Hypothalamus (tissue), 51 donors: ENCODE measurements at places on chromosomes 7 and 10.

- DNase-seq, result no peak
These were observed 51.3 kb downstream of the PRTFDC1 start for GRCh38 chr10:24900888-24901685.

DNA sequence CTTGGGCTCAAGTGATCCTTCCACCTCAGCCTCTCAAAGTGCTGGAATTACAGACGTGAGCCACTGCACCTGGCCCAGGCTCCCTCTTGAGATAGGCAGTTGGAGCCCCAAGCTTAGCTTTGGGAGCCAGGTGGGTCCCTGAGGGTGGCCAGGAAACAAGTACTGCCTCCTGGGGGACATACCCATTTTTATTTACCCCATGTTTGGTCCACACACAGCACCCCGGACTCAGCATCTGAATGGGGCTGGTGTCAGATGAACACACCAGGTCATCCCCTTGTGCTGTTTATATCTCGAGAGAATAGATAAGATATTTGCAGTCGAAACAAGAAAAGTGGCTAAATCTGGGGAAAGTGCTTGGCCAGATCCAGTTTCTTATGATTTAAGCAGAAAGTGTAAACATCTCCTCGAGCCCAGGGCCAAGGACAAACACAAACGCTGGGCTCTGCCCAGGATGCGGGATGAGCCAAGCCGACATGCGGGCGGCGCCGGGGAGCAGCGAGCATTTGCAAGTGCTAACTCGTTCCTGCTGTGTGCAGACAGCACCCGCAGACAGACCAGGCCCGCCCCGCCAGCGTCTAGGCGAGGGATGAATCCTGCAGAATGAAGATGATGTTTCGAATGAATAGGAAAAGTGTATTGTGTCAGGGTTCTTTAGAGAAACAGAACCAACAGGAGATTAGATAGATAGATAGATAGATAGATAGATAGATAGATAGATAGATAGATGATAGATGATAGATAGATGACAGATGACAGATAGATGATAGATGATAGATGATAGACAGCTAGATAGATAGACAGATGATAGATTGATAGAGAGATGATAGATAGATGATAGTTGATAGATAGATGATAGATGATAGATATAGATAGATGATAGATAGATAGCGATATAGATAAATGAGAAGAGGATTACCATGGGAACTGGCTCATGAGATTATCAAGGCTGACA is 44.4 kb upstream of the OCM2 start:
- no peak for DNase-seq

GRCh38 chr7:1254281-1255079 is 21.8 kb downstream of the UNCX start:
- no peak for DNase-seq

DNA sequence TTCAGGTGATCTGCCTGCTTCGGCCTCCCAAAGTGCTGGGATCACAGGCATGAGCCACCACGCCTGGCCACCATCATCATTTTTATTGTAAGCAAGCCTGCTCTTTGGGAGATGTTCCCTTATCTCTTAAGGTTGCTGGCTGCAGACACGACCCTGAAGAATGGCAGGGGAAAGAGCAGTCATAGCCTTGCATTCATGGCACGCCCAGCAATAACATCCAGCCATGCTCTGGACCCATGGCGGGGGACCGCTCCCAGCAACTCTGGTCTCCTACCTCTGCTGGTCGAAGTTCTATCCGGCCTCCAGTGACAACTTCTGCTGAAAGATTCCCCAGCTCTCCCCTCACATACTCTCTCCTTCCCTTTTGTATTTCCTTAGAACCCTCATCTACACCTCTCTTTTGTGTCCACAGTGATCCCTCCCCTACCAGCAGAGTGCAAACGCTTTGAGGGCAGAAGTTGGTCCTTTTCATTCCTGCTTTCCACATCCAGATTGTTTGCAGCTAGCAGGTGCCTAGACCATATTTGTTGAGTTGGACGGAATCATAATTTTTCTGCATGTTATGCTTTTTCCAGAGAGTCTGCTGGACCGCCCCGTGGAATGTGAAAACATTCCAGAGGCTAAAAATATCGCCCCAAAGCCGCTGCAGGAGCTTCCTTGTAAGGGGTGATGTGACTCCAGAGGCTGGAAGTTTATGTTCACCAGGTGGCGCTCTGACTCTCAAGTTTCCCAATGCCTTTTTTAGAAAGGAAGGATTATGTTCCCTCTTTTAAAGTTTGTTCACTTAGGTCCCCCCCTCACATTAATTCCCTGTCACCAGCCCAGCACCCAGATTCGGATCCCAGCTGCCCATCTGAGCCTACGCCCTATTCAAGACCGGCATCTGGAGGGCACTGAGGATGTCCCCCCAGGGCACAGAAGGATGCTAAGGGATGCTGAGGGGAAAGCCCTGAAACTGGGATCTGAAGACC is 4.3 kb upstream of the MARVELD1 start:
- no peak for DNase-seq

DNA sequence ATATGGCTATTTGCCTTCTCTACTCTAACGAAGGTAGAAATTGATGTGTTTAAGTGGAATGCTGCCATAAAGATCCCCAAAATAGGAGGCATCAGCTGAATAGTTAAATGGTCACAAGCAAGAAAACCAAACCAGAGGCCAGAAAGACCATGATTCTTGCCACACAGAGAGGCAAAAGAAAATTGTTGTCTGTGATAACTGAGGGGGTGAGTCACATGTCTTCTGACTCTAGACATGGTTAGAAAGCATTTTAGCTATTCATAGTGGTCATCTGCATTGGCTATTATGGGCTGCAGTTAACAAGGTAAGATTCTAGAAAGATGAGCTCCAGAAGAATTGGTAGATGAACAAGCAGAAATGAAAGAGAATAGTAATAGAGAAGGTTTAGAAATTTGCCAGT is 361.4 kb upstream of the NPSR1 start:
- no peak for DNase-seq

GRCh38 chr10:76881477-76882220 is 756.0 kb downstream of the KCNMA1 start:
- no peak for DNase-seq

- no peak for DNase-seq
These were observed 200.8 kb downstream of the ADRA2A start for GRCh38 chr10:111277661-111278060.

DNA sequence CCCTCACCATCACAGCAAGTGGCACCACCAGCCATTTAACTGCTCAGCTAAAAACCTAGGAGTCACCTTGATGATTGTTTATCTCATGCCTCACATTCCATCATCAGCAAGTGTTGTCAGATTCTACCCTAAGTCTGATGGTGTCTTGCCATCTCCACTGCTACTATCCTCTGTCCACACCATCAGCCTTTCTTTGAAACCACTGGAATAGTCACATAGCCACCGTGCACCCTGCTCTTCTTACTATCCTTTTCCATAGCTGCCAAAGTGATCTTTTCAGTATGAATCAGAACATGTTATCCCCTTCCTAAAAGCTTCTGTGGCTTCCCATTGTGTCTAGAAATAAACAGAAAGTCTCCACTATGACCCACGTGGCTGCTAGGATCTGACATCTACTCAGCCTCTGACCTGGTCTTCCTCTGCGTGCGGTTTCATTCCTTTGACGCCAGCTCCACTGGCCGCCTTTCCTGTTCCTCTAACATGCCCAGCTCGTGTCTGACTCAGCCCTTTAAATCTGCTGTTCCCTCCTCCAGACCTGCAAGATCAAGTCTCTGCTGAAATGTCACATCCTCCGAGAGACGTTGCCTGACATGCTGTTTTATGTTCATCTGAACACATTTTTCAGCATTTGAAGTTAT is 16.5 kb upstream of the CHN2 start:
- DNase-seq, result no peak

DNA sequence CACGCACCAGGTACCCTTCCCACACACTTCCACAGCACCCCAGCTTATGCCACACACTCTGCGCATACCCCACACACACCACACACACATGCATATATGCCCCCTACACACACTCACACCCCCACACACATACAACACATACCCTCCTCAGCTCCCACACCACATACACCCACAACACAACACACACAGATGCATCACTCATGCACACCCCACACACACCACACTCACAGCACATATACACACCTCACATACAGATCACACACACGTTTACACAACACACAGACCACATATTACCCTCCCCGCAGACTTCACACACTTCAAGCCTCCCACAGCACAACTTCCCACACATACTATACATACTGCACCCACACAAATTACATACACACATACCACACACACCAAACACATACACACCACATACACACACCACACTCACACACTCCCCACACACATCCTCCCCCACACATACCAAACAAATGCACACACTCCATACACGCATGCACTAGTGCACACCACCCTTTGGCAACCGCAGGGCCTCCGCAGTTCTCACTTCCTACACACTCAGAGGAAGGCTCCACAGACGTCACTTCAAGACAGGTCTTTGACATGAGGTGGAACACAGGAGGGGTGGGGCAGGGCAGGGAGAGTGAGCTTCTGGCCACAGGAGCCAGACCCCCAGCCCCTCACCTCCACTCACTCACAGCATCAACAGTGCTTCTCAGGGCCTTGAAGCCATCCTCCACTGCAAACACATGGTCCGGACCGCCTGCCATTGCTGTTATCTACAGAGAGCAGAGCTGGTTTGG is 18.5 kb upstream of the ANTXRL start:
- no peak for DNase-seq

- DNase-seq, result no peak
These were observed 343.7 kb downstream of the RPS24 start for GRCh38 chr10:78377356-78377755.

- no peak for DNase-seq
These were observed 1.1 kb downstream of the FUOM start for GRCh38 chr10:133356549-133357284.

DNA sequence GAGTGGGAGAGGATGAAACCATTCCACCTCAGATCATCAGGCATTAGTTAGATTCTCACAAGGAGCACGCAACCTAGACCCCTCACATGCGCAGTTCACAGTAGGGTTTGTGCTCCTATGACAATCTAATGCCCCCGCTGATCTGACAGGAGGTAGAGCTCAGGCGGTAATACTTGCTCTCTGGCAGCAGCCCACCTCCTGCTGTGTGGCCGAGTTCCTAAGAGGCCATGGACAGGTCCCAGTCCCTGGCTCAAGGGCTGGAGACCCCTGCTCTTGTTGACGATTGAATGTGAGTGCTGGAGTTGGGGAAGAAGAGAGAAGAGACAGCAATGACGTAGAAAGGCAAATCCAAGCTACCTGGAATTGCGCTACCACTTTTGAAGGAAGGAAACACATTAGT is 267.2 kb downstream of the TFEC start:
- no peak for DNase-seq

DNA sequence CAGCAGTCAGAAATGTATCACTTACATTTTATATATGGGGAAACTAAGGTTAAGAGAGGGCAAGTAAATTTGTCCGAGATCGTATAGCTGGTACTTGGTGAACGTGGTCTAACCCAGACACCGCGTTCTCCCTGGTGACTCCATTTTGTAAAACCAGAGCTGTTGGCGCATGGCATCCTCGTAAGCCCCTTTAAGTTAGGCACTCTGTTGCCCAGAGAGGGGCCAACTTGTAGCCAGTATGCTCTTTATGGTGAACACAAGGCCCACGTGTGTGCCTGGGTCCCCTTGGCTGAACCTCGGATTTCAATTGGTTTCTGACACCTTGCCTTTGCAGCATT is 39.7 kb upstream of the ZNF518A start:
- no peak for DNase-seq

GRCh38 chr10:117541909-117542705 is 439 bp upstream of the EMX2 start:
- DNase-seq, result no peak

DNA sequence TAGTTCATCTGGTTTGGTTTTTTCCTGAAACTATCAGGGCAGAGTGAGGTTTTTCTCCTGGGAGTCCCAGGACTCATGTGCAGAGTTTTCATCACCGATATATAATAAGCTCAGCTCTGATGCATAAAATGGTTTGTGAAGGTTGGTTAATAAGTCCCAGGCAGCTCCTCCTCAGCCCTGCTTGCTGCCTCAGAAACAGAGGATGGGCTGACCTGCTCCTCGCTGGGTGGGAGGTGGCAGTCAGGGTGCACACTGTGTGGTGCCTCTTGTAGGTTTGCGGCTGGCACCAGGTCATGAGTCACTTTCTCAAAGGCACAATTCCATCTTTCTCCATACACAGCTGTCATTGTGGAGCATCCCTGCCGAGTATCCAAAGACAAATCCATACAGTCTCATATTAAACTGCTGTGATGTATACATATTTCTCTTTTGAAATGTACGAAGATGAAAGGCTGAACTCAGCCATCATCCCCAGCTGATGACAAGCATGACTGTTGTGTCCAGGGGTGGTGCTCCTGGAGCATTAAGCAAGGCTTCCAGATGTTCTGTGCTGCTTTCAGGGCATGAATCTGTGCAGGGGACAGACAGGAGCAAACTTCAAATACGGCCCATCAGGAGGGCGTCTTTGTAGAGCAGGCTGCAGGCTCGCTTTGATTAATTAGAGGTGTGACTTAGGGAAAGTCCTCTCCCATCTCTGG is 125.7 kb upstream of the NPS start:
- no peak for DNase-seq

DNA sequence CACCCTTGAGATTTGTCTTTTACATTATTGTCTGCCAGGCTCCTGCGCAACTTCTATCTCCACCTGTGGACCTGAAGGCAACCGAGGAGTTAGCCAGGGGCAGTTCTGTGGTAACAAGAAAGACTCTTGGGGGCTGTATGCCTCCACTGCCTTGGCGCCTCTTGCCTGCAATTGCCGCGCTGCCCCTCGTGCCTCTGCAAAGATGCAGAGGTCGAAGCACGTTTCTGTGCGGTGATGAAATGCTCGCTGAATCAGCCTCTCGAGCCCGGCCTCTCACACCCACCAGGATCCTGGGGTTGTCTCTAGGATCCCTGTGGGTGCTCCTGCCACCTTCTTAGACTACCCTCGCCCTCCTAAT is 486 bp upstream of the LHFPL3 start:
- DNase-seq, result no peak

GRCh38 chr10:89301232-89301631 is 614 bp upstream of the IFIT2 start:
- no peak for DNase-seq

DNA sequence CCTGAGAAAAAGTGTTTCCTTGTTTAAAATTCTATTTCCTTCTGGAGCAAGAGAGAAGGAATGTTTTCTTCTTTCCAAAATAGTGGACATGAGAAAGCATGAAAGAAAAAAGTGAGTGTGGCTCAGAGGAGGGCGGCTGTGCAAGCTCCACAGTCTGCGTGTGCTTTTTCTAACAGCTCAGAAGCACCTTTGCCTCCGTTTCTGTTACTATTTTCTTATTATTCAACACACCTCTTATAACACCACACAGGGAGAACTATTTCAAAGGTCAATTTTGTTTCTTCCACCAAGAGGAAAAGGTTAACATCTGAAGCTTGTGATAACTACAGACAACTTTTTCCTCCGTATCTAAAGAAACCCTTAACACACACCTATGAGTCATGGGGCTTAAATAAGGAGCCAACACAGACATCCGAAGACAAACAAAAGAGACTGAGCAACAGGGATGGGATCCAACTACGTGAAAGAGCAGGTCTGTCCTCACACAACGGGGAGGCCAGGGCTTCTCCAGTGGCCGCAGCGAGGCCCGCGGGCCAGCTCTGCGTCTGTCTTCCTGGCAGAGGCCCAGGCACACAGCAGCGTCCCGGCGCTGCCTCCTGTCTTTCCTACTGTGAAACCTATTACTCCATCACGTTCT is 36.2 kb upstream of the NCAPG2 start:
- peak; percentile 3 for DNase-seq
